ENCODE measurements at places on chromosomes 4 and X. TPM values are rescaled to one million over a fixed set of nuclear protein-coding genes. Genes with fewer than 3 reads are reported as not detected.

SYP gene
- 0.53 TPM for total RNA-seq

GLRB gene
- total RNA-seq, result 13.3 TPM

GPR173 gene
- 0.19 TPM for total RNA-seq

CCNG2 gene
- total RNA-seq, result 8.1 TPM

VCX gene
- not detected for total RNA-seq

FAM184B gene
- total RNA-seq, result not detected

TKTL1 gene
- total RNA-seq, result not detected

ETDA gene
- not detected for total RNA-seq

G3BP2 gene
- 116 TPM for total RNA-seq

TMEM144 gene
- total RNA-seq, result 0.06 TPM

SPATA18 gene
- total RNA-seq, result 0.11 TPM

DNA sequence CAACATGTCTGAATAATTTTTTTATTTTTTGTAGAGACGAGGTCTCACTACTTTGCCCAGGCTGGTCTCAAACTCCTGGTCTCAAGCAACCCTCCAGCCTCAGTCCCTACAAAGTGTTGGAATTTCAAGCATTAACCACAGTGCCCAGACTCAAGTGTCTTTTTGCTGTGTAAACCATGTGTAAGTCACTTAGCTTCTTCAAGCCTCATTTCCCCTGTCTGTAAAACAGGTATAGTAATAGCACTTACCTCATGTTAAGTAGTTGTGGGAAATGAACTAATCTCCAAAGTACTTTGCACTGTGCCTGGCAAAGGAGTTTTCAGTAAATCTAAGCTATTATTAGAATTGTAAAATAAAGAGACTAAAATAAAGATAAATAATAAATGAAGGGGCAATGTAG, 35.7 kb downstream of the STBD1 start:
- H3K27me3 ChIP-seq, result peaks cover 2% of the 10 kb centered on the region
- no peak for DNase-seq
- no peaks in the 10 kb centered on the region for H3K36me3 ChIP-seq
- H3K27ac ChIP-seq, result no peak overlapping the region

- no peak overlapping the region for H3K27ac ChIP-seq
- H3K36me3 ChIP-seq, result no peaks in the 10 kb centered on the region
- no peak overlapping the region for H3K4me3 ChIP-seq
- no peaks in the 10 kb centered on the region for H3K27me3 ChIP-seq
Observed at GRCh38 chrX:122913764-122914163, 270.3 kb upstream of the GRIA3 start.

GRCh38 chr4:89109841-89110540, 1.3 kb upstream of the TIGD2 start:
- H3K4me1 ChIP-seq, result peaks cover 10% of the 10 kb centered on the region
- no peak overlapping the region for H3K27ac ChIP-seq
- H3K4me3 ChIP-seq, result no peak overlapping the region
- H3K27me3 ChIP-seq, result peaks cover 6% of the 10 kb centered on the region
- peaks cover 31% of the 10 kb centered on the region for H3K36me3 ChIP-seq
- DNase-seq, result no peak

DNA sequence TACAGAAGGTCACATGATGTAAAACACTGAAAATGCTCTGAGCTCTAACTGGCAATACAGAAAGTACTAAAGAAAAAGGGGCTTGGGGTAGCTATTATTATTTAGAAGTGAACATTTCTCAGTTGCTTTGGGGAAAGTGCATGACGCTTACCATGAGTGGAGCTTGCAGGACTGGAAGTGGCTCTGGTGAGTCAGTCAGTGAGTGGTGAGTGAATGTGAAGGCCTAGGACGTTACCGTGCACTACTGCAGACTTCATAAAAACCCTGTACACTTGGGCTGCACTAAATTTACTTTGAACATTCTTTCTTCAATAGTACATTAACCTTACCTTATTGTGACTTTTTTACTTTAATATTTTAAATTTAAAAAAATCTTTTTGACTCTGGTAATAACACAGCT, 89.3 kb upstream of the ENPP6 start:
- H3K4me1 ChIP-seq, result no peaks in the 10 kb centered on the region
- no peak overlapping the region for H3K4me3 ChIP-seq
- H3K36me3 ChIP-seq, result no peaks in the 10 kb centered on the region
- no peak overlapping the region for H3K27ac ChIP-seq
- H3K27me3 ChIP-seq, result no peaks in the 10 kb centered on the region
- DNase-seq, result no peak

DNA sequence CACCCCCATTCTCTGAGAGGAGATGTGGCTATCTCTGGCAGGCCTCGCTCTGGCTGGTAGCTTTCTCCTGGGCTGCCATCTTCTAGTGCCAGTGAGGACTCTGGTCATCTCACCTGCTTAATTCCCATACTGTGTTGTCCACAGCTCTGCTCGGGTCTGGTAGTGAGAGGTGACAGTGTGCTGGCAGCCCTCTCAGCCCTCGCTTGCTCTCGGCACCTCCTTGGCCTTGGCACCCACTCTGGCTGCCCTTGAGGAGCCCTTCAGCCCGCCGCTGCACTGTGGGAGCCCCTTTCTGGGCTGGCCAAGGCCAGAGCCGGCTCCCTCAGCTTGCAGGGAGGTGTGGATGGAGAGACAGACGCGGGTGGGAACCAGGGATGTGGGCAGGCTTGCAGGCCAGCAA, 52.7 kb downstream of the CPLX1 start:
- H3K36me3 ChIP-seq, result peaks cover 33% of the 10 kb centered on the region
- H3K4me3 ChIP-seq, result no peak overlapping the region
- no peak overlapping the region for H3K27ac ChIP-seq
- no peaks in the 10 kb centered on the region for H3K27me3 ChIP-seq

- no peaks in the 10 kb centered on the region for H3K27me3 ChIP-seq
- no peaks in the 10 kb centered on the region for H3K4me1 ChIP-seq
- no peak overlapping the region for H3K27ac ChIP-seq
Observed at GRCh38 chr4:98747393-98748091, 89.1 kb upstream of the TSPAN5 start.

GRCh38 chr4:39495446-39496213, 31.6 kb downstream of the UGDH start:
- no peak for DNase-seq
- H3K27me3 ChIP-seq, result no peaks in the 10 kb centered on the region
- H3K36me3 ChIP-seq, result peaks cover 5% of the 10 kb centered on the region
- H3K27ac ChIP-seq, result no peak overlapping the region
- no peaks in the 10 kb centered on the region for H3K4me1 ChIP-seq

DNA sequence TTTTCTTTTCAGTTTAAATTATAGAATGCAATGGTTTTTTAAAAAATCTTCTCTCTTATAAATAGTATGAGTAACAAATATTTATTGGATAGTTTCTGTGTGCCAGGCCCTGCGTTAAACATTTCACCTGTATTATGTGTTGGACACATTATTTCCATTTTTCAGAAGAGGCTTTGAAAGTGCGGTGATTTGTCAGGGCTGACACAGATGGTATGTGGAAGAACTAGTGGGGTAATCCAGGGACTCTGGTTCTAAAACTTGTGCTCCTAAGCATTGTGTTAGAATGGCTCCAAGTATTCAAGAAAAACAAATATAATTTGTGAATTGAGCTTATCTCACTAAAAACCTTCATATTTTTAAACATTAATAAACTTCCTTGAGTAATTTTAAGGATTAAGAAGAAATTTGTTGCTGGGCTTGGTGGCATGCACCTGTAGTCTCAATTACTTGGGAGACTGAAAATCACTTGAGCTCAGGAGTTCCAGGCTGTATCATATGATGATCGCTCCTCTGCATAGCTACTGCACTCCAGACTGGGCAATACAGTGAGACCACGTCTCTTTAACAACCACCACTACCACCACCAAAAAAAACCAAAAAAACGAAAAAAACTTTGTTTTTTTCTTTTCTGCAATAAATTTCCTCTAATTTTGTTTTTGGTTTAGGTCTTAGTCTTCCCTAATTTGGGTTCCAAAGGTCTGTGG, 40.0 kb downstream of the RAPGEF2 start:
- no peak overlapping the region for H3K4me3 ChIP-seq
- no peak for DNase-seq
- no peaks in the 10 kb centered on the region for H3K27me3 ChIP-seq
- H3K4me1 ChIP-seq, result peaks cover 17% of the 10 kb centered on the region
- no peaks in the 10 kb centered on the region for H3K36me3 ChIP-seq

GRCh38 chrX:9634551-9634950, 131.1 kb downstream of the GPR143 start:
- H3K4me1 ChIP-seq, result no peaks in the 10 kb centered on the region
- no peak for DNase-seq
- no peak overlapping the region for H3K4me3 ChIP-seq
- no peaks in the 10 kb centered on the region for H3K36me3 ChIP-seq
- no peak overlapping the region for H3K27ac ChIP-seq

DNA sequence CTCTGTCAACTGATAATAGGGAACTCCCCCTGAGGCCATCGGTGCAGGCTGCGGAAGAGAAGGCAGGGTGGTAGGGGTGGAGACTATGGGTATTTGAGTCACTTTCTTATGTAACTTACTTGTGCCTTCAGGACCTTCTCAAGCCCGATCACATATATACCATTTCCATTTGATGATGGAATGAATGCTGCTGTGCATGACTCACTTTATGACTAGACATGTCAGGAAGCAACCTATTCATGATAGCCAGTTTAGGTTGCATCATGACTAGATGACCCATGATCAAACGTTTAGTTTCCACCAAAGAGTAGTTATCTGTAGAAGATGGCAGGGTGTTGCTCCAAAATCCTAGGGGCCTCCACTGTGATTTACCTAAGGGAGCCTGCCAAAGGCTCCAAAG, 435.5 kb downstream of the DTHD1 start:
- DNase-seq, result no peak
- no peak overlapping the region for H3K4me3 ChIP-seq
- no peaks in the 10 kb centered on the region for H3K36me3 ChIP-seq
- H3K4me1 ChIP-seq, result no peaks in the 10 kb centered on the region
- H3K27me3 ChIP-seq, result no peaks in the 10 kb centered on the region
- no peak overlapping the region for H3K27ac ChIP-seq

DNA sequence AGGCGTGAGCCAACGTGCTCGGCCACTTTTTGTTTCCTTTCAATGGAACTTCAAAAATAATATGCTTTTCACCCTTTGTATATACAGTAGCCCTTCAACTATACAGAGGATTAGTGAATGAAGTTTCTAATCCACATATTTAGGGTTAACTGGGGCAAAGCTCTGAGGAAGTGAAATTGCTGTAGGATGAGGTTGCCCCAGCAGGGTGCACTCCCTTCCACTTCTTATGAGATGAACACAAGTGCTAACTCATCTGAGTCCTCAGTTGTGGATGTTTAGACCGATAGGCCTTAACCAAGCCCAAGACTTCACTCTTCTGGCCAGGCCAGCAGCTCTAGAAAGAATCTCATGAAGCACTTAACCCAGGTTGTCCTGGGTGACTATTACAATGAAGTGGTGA, 29.1 kb upstream of the CT55 start:
- no peak overlapping the region for H3K4me3 ChIP-seq
- DNase-seq, result no peak

DNA sequence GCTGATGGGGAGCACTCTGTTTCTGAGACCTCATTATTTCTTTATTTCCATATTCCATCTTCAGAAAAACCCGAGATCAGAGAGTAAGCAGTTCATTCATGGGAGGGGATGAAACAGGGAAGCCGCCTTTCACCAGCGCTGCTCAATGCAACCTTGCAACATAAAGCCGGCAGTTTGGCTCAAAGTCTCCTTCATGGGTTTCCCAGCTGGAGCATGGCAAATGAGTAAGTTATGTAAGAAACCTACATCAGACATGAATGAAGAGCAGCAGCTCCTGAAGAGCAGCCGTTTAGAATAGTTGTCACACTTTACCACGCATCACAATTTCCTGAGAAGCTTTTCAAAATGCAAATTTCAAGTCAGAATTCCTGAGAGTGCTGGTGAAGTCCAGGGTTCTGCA, 578.8 kb downstream of the FSTL5 start:
- no peaks in the 10 kb centered on the region for H3K36me3 ChIP-seq
- DNase-seq, result no peak
- H3K27me3 ChIP-seq, result no peaks in the 10 kb centered on the region
- no peak overlapping the region for H3K27ac ChIP-seq
- H3K4me1 ChIP-seq, result no peaks in the 10 kb centered on the region

GRCh38 chrX:150919401-150919800, 20.9 kb upstream of the CD99L2 start:
- no peak for DNase-seq
- no peak overlapping the region for H3K27ac ChIP-seq
- H3K36me3 ChIP-seq, result no peaks in the 10 kb centered on the region
- H3K27me3 ChIP-seq, result no peaks in the 10 kb centered on the region

GRCh38 chr4:186826006-186826405, 102.3 kb upstream of the FAT1 start:
- no peak for DNase-seq
- no peak overlapping the region for H3K4me3 ChIP-seq
- H3K36me3 ChIP-seq, result no peaks in the 10 kb centered on the region
- peak overlapping the region; percentile 25 for H3K27ac ChIP-seq
- H3K4me1 ChIP-seq, result peaks cover 52% of the 10 kb centered on the region

GRCh38 chr4:75229806-75230570, 284.2 kb downstream of the RCHY1 start:
- no peak overlapping the region for H3K4me3 ChIP-seq
- no peaks in the 10 kb centered on the region for H3K36me3 ChIP-seq
- 0 out of 2 replicates have a peak, but pooled peaks cover 3% of the 10 kb centered on the region for H3K4me1 ChIP-seq

GRCh38 chr4:52788806-52789205, 37.6 kb upstream of the ERVMER34-1 start:
- no peak overlapping the region for H3K27ac ChIP-seq
- peak; percentile 4 for DNase-seq
- H3K27me3 ChIP-seq, result no peaks in the 10 kb centered on the region
- no peaks in the 10 kb centered on the region for H3K36me3 ChIP-seq
- H3K4me1 ChIP-seq, result no peaks in the 10 kb centered on the region

DNA sequence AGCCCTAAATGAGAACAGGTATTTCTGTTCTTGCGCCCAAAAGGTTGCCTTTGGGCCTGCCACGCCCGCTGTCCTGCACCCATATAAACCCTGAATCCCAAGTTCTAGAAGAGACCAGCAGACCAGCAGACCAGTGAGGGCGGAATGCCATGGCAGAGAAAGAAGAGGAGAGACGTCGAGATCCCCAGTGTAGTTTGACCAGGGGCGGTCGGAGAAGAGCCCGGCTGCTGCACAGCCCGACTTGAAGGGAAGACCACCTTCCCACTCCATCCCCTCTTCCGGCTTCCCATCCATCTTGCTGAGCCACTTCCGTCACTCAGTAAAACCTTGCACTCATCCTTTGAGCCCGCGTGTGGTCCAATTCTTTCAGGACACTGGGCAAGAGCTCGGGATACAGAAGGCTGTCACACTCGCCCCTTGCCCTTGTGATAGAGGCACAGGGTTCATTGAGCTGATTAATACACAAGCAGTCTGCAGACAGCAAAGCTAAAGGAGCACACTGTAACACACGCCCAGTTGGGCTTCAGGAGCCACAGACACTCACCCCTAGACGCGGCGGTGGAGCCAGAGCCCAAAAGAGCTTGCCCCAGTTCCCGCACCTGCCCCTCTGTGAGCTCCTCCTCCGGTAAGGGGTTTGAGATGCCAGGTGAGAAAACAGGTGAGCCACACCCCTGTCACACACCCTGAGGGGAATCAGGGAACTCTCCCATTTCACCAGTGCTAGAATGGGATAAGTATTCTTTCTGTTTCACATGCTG, 230.8 kb downstream of the PCDH10 start:
- H3K27me3 ChIP-seq, result no peaks in the 10 kb centered on the region
- H3K36me3 ChIP-seq, result no peaks in the 10 kb centered on the region
- no peak for DNase-seq
- no peaks in the 10 kb centered on the region for H3K4me1 ChIP-seq
- H3K4me3 ChIP-seq, result no peak overlapping the region
